ENCODE measurements at places on chromosomes 5 and 9. TPM values are rescaled to one million over a fixed set of nuclear protein-coding genes. Genes with fewer than 3 reads are reported as not detected.

DNA sequence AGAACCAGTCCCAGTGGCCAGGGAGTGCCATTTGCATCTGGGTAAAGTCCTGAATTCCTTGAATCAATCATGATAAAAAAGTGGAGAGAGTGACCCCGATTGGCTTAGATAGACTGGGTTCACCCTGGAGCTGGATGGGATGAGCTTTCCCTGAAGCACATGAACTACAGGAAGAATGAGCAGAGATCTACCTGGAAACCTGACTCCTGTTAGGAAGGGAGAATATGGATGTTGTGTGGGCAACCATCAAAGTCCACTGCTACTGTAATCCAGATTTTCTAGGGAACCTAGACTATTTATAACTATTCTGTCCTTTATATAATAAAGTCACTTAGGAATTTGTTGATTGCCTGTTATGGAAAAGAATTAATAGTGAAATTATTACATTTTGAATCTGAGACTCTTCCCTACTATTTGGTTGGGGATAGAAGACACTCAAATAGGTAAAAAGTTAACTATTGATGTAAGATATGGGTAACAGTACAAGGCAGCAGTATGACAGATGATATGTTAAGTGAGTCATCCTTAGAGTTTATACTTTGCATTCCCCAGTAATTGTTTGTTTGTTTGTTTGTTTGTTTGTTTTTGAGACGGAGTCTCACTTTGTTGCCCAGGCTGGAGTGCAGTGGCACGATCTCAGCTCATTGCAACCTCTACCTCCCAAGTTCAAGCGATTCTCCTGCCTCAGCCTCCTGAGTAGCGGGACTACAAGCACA is 17.9 kb downstream of the CYSTM1 start:
- DNase-seq, result no peak

DNA sequence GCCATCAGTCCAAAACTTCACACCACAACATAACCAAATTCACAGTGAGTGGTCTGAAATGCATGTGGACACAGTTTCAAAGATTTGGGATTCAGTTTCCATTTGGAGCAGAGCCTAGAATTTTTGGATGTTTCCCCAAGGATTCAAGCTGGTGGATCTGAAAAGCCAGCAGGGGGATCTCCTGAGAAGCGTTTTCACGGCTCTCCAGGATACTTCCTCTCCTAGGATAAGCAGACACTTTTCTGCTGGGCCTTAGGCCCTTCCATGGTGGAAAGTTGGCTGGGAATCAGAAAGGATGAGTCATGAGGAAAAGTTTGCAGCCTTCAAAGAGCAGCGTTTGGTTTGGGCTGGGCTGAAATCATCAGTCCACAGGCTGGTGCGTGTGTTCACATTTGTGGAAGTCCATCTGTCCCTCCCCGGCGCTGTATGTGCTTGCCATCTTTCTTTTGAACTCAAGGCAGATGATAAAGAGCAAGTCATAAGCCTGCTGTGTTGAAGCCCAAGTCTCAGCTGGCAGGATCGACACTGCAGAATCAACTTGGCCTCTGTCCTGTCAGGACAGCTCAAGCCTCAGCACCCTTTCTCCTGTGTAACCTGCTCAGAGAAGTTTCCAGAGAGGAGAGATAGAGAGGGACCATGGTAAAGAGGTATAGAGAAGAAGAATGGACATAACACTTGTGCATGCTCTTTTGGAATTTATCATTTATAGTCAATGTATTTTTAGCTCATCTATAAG is 152.6 kb upstream of the MSX2 start:
- DNase-seq, result peak; percentile 49

DNA sequence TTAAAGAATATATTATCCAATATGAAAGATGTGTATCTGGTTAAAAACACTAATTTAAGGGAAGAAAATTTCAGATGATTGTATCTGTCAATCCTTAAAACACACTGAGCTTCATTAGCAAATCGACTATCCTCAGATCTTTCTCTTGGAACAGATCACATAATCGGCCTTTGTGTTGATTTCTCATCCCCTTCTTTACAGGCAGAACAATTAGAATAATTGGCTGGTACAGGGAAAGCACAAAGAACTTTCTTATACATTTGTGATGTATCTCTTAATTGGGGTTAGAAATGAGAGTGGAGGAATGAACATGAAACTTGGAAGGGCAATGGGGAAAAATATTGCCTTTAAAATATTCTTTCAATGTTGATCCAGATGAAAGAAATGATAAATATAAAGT is 662.1 kb downstream of the TLE4 start:
- no peak for DNase-seq

- no peak for DNase-seq
Observed at GRCh38 chr9:27602954-27603353, 29.7 kb upstream of the C9orf72 start.

DNA sequence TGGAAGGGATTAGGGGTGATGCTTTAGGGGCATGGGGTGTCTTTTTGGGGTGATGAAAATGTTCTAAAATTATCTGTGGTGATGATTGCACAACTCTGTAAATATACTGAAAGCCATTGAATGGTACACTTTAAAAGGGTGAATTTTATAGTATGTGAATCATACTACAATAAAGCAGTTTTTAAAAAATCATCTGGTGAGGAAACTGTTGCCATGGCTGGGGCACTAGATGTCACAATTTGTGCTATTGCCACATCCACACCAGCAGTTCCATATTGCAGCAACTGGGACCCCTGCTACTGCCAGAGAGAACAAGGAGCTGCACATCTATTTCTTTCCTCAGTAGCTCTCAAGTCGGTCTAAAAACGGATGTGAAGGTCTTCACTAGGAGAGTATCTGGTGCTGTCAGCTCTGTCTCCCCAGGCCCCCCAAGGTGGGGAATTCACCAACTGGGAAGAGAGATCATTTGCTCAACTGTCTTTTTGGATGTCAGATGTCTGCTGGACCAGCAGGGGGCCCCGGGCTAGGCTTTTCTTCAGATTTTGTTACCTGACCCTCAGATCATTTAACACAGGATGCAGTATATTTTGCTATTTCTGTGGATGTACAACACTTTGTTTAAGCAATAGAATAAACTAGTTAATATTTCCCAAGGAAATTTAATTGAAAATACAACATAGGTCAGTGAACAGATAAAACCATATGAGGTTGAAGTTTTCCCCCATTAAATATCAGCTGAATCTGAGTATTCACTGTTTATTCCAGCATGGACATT is 13.2 kb downstream of the CMYA5 start:
- no peak for DNase-seq

DNA sequence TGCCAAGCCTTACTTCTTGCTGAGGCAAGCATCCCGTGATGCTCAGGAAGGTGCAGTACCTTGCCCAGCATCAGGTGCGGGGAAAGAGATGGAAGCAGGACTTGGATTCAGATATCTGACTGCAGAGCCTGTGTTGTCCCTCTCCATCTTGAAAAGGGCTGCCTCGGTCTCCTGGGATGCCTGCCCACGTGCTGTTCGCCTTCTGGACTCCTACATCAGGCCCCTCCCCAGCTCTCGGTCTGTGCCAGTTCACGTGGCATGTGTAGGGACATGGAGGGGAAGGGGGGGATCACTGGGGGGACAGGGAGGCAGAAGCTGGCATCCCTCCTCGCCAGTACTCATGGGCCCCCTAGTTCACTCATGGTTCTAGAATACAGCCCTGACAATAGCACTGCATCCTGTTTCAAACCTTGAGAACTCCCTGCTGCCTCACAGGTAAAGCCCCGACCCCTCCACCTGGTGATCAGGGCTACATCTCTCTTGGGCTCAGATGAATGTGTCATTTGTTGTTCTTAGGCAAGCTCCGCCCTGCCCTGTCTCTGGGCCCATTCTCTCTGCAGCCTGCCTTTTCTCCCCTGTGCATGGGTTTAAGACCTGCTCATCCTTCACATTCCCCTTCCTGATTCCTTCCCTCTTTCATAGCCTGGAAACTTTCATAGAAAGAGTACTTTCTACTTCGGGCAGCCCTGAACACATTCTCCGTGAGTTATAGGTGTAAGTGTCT is 38.9 kb upstream of the SLC25A51 start:
- DNase-seq, result no peak

DNA sequence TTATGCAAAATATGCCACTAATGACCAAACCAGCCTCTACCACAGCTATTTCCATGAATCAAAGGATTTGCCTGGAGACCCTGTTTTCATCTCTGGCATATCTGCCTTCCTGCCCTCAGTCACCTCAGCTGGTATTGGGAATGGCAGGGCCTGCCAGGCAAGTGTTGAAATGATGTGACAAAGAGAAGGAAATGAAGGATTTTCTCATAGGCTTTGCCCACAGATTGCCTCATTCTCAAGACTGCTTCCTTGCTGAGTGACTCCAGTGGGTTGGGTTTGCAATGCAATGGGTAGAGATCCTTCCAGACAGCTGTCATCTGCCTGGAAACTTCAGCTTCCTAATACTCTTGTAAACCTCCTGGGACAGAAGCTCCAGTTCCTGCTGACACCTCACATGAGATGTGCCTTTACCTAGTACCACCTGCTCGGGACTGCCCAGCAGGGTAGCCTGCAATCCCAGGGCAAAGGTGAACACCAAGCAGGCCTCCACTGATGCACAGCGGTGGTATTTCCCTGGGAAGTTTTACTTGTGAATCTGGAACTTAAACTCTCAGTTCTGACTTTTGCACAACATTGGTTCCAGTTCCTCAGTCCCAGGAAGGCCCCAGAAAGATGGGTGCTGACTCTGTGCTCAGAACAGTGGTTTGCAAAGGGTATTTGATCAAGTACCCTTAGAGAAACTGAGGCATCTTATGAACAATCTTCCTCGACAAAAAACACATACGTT is 64.8 kb upstream of the SLC1A1 start:
- DNase-seq, result no peak

DNA sequence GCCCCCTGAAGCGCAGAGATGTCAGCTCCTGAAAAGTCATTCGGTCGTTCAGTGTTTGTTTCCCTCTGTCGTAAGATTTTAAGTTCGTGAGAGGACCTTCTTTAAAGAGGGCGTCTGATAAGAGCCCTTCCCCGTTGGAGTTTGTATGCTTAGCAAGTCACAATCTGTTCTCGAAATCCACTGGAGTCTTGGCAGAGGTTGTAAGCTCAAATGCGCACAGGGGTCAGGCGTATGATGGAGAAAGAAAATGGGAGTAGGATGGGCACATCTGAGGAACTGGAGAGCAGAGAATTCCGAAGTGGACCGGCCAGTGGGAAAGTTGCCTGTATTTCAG is 710 bp downstream of the HSD17B4 start:
- peak; percentile 75 for DNase-seq

DNA sequence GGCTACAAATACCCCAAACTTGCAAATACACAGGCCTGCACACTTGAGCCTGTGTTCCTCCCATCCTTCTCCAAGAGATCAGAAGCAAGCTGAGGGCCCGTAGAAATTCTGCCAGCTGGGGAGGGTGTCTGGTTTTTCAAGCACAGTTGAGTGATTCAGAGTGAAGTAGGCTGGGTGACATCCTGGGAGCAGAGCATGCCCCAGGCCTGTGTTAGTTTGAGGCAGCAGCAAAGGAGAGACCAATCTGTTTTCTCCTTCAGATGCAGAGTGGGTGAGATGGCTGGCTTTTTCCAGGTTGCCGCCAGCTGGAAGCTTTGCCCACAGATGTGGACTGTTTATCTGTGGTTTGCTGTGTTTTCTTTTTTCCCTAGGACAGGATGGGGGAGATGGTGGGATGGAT is 63.1 kb downstream of the RCL1 start:
- DNase-seq, result no peak

DNA sequence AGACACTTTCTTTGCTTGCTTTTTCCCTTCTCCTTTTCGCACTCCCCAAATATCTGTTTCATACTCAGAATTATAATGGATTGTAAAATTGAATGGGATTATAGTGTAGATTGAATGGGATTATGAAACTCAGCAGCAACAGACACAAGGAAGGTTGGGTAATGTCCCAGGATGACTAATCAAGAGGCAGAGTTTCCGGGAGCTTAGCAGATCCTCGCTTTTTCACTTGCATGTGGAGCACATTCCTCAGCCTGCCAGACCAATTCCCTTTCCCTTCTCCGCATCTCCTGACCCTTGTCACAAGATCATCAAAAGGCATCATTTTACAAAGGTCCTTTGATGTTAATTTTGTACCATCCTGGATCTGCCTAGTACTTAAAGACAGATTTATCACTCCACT is 55.1 kb upstream of the SLC1A1 start:
- DNase-seq, result no peak

DNA sequence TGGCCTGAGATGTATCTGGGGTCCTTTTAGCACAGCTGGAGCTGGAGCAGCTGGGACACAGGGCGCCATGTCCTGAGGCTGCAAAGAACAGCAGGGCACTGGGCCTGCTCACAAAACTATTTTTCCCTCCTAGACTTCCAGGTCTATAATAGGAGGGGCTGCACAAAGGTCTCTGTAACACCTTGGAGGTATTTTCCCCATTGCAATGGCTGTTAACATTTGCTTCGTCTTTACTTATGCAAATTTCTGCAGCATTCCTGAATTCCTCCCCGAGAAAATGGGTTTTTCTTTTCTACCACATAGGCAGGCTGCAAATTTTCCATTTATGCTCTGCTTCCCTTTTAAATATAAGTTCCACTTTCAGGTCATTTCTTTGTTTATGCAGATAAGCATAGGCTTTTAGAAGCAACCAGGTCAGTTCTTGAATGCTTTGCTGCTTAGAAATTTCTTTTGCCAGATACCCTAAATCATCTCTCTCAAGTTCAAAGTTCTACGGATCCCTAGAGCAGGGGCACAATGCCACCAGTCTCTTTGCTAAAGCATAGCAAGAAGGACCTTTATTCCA is 130.8 kb downstream of the PCSK1 start:
- DNase-seq, result no peak

GRCh38 chr5:10737880-10738279 is 23.2 kb downstream of the DAP start:
- DNase-seq, result no peak

The C5orf34 gene
- 9.7 TPM for polyA plus RNA-seq

The GCNT4 gene
- 1.2 TPM for polyA plus RNA-seq

The CARTPT gene
- polyA plus RNA-seq, result not detected

The CXXC5 gene
- polyA plus RNA-seq, result 41.8 TPM

The STK32A gene
- 4.2 TPM for polyA plus RNA-seq
